Fibroblast of the conjunctiva (primary cell): ENCODE measurements at places on chromosomes 1 and 21.
A peak's percentile ranks its signal among the peaks of the same experiment; 100 is the strongest.

GRCh38 chr1:67777440-67777839 lies 55.8 kb downstream of the GNG12 start:
- no peak for DNase-seq

- no peak for DNase-seq
Observed at GRCh38 chr1:6461538-6462411, 4.2 kb downstream of the TNFRSF25 start.

DNA sequence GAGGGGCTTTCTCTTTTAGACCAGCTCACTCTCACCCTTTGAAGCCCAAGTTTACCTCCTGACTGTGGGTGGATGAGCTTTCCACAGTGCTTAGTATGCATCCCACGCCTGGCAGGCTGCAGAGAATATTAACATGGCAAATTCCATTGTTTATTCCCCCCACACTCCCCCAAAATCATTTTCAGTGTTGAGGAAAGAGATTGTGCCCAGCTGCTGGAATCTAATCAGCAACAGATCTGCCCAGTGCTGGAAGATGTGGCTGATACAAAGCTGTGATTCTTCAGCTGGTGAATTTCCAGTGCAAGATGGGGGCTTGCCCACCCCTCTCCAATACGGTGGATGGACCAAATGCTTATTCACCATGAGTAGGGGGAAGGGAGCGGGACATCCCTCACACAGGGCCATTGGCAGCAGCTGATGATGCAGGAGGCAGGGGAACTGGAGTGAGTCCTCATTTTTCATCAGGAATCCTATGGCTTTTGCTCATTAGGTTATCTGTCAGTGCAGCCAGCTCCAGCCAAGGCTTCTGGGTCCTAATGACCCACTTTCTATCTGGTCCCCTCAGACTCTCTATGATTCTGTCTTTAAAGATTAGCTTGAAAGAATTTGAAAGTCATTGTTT lies 39.7 kb upstream of the KCNA3 start:
- no peak for DNase-seq

- peak; percentile 38 for DNase-seq
Observed at GRCh38 chr1:43671626-43672330, 21.8 kb downstream of the KDM4A start.

- no peak for DNase-seq
Observed at GRCh38 chr21:42682661-42683210, 29.3 kb downstream of the PDE9A start.

DNA sequence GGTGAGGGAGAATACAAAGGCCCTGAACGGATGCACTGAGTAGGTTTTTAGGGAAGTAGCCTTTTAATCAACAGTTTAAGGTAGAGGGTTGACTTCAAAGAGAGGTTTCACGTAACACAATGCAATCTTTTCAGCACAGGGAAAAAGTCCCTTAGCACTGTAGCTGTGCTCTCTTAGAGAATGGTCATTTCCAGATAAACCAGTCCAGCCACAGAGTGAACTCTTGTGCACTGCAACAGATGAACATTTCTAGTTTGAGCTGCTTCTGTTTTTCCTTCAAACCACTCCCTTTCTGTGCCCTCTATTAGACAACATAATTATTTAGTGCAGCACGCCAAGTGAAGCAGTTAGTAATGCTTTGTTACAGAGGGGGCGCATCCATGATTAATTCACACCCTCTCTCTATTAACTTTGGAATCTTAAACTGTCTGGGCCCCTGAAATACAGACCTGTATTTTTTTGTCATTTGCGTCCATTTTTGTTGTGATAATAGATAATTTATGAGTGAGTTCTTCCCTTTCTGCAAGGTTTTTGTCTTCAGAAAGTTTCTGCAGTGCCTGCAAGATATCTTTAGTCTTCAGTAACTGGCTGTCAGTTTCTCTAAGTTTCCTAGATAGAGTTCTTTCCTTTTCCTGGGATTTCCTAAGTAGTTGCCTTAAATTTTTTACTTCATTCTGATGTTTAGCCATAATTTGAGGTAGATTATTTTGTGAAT lies 22.9 kb downstream of the LCA5L start:
- no peak for DNase-seq

DNA sequence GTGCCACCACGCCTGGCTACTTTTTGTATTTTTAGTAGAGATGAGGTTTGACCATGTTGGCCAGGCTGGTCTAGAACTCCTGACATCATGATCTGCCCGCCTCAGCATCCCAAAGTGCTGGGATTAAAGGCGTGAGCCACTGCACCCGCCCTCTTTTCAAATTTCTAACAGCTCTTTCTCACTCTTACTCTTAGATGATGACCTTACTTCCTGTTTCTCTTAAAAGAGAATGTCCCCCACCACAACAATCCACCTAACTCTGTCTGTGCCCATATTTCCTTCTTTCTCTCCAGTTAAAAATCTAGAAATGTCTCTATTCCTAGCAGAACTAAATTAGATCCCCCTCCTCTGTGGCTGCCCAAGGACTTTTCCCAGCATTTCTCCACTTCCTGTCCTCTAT lies 46.6 kb upstream of the RGS2 start:
- no peak for DNase-seq

- DNase-seq = no peak
Observed at GRCh38 chr1:240652549-240652948, 40.6 kb upstream of the GREM2 start.
